Epithelial cell of proximal tubule (primary cell): ENCODE measurements at places on chromosomes 1 and 21. TPM values are rescaled to one million over a fixed set of nuclear protein-coding genes. Genes with fewer than 3 reads are reported as not detected.

Gene SIM2
- 22.3 and 23.2 TPM in 2 replicates for total RNA-seq

Gene SEC16B
- total RNA-seq = 0.17 and 0.29 TPM in 2 replicates

- no peak for DNase-seq
Observed at GRCh38 chr1:93976711-93977597, 67.7 kb upstream of the GCLM start.

DNA sequence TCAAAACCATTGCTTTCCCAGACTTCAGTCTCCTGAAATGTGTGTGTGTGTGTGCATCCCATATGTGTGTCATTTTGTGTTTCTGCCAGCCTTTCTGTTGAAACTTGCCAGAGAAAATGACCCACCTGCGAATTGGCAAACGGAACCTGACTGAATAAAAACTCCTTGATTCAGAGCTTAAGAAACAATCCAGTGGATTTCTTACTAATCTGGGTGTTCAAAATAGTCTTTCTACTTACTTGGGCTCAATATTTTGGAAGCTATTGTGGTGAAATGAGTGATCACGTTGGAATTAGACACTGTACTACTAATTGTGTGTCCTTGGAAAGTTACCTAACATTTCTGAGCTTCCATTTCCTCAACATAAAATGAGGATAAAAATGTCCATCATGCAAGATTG lies 138.9 kb upstream of the ERG start:
- DNase-seq = no peak

DNA sequence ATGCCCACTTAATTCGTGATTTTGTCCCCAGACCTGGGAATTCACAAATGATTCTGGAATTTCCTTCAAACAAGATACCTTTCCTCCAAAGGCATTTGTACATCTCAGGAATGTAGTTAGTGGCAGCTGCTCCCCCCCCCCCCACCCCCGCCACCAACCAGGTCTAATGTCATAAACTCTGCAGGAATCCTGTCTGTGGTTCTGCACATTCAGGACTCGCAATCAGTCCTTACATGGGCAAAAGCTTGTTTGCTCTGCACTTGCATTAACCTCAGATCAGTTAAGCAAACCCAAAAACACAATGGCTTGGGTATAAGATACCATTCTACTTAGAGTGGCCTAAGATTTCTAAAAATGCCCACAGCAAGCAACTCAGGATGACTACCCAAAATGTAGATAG lies 143.8 kb downstream of the TGFB2 start:
- no peak for DNase-seq

GRCh38 chr1:244092964-244093638 lies 42.0 kb downstream of the ZBTB18 start:
- DNase-seq = no peak

Gene OR6K3
- not detected in 2 replicates for total RNA-seq

- no peak for DNase-seq
Observed at GRCh38 chr1:16450863-16451481, 10.4 kb downstream of the NECAP2 start.

DNA sequence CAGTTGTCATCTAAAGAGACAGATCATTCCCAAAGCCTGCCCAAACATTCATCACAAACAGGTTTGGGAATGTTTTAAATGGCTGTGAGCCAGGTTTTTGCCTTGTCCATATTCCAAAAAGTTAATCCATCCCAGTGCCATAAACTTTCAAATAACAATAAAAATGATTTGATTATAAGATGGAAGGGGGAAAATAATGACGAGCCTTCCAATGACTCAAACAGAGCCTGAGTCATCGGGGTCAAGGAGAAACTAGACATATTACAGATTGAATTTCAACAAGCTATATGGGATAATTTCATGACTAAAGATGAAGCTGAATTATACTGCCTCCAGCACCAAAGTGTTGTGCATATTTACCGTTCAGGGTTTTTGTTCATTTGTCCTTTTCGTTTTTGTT lies 195.8 kb upstream of the PKN2 start:
- DNase-seq = no peak

DNA sequence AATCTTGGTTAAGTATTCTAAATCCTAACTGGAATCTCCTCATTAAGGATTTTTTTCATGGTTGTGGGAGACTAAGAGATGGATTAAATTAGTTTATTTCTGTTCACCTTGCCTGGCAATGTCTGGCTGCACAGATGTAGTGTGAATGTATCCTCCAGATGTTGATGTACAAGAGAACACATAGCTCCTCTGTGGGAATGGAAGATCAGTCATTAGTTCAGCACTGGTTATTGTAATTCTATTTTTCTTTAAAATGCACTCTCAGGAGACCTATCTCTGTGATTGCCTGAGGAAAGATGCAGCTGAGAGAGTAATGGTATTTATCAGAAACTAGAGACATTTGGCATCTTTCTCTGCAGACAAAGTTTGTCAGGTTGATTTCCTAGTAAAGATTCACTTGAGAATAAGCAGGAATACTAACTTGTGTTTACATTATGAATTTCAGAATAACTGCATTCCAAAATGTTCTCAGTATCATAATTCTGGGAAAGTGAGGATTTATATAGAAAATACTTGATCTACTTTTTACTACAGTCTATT lies 178.6 kb downstream of the GIPC2 start:
- no peak for DNase-seq

DNA sequence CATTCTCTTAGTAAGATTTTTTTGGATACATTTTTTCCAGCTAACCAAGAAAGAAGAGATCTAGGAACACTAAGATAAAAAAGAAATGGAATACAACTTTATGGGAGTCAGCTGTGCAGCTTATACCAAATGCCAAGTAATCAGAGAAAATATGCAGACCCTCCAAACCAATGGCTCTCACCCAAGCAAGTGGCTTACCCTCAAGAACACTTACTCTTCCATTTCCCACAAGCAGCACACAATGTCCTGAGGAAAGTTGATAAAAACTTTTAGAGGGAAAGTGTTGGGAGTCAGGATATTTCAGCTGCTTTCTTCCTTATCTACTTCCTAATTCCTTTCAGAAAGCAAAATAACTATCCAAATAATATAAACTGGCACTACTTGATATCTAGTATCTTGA lies 631.8 kb downstream of the RWDD3 start:
- DNase-seq = no peak

DNA sequence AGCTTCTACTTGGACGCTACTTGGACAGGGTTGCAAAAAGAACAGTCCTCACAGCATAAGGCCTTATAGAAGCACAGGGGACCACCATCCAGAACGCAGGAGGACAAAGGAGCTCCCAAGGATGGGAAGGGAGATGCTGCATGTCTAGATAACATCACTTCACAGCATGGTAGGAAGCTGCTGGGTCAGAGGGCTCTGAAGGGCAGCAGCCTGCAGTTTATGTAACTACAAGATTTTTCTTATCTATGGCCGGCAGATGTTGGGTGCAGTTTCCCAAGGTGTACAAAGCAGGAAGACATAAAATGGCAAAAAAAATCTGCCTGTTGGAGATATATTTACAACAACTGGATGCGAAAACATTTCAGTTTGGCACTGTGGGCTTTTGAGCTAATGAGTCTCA lies 45.3 kb upstream of the SLC5A9 start:
- no peak for DNase-seq

DNA sequence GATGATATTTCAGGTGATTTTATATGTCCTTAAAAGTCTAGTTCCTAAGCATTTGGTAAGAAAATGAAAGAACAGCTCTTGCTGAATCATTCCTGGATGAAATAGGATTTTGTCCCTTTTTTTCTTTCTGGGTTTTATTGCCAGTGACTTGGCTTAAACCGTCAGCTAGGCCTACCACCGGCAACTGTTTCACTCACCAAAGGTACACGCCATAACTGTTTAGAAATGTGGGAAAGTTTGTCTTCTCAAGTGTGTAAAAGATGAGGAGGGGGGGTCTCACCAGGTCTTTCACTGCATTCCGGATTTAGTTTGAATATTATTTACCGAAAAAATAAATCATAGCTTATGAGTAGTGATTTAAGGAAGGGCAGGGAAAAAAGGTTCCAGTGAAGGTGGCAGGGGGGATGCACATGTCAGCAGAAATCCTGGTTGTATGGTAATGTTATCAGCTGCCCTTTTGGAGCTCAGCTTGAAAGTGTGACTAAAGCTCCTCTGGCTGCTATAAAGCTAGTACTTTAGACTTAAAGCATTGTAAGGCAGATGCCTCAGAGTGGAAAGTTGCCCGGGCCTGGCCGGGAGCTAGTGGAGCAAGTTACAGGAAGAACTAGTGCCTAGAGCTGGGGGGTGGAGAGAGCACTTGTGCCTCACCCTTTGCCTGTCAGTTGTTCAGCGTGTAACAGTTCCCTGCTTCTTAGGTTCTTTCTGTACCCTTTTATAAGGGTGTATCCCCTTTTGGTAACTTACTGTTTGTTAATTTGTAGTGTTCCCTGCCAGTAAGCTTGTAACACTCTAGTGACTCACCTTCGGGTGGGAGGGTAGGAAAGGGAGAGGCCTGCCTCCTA lies 3.1 kb downstream of the ATP1A1 start:
- DNase-seq = peak; percentile 79

- no peak for DNase-seq
Observed at GRCh38 chr1:87904651-87905050, 576.0 kb downstream of the LMO4 start.

Gene S100A14
- 11.2 and 43.8 TPM in 2 replicates for total RNA-seq

Gene SUSD4
- total RNA-seq = 0.07 and 0.12 TPM in 2 replicates

- no peak for DNase-seq
Observed at GRCh38 chr1:213474054-213474453, 423.0 kb downstream of the RPS6KC1 start.

- DNase-seq = no peak
Observed at GRCh38 chr1:26019641-26020315, 1.8 kb upstream of the EXTL1 start.

Gene PGBD5
- total RNA-seq = 12.9 and 18.0 TPM in 2 replicates

GRCh38 chr1:75542818-75543570 lies 67.9 kb downstream of the SLC44A5 start:
- DNase-seq = peak; percentile 71

Gene CBR3
- 12.8 and 17.7 TPM in 2 replicates for total RNA-seq

Gene CELSR2
- total RNA-seq = 8.2 and 14.2 TPM in 2 replicates

DNA sequence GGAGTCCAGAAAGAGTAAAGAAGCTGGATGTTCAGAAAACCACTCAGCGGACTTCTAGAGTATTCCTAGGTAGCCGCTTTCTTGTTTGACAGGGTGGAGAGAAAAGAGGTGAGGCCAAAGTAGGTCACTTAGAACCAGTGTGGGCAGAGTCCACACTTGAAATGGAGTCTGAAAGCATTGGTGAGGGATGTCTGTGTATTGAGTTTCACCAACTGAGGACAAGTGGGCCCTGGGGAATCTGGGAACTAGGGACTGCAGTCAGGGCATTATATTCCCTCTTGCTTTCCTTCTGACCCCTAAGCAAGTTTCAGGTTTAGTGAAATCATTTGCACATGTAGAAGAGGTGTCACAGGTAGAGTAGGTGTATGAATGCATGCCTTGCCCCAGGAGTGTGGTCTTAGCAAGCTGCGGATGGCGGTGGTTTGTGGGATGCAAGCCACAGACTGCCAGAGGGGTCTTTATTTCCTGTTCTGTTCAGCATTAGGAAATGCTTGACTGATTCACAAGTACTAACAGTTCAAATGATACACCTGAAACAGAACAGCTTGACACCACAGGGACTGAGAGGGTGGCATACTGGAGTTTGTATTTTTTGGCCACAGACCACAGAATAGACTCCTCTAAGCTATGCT lies 1.1 kb upstream of the GNG12 start:
- no peak for DNase-seq

GRCh38 chr1:234862944-234863515 lies 253.1 kb upstream of the IRF2BP2 start:
- peak; percentile 81 for DNase-seq

Gene BEND5
- total RNA-seq = 1.3 and 1.9 TPM in 2 replicates

- DNase-seq = no peak
Observed at GRCh38 chr1:189821833-189822232, 655.8 kb downstream of the BRINP3 start.

Gene SMYD3
- 18.3 and 23.8 TPM in 2 replicates for total RNA-seq

DNA sequence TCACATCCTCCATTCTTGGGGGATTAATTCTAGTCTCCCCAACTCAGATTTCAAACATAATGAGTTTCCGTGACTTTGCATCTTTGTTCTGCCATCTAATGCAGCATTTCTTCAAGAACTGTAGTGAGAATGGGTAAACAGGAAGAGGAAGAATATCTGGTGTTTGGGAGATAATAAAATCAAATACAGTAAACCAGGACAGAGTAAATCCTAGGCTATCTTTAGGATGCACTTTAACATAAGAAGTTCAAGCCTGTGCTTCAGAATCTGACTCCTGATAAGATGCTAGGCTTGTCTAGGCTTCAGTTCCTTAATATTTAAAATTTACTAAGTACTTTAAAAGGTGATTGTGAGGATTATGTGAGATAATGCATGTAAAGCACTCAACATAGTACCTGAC lies 27.9 kb downstream of the PATJ start:
- DNase-seq = no peak

DNA sequence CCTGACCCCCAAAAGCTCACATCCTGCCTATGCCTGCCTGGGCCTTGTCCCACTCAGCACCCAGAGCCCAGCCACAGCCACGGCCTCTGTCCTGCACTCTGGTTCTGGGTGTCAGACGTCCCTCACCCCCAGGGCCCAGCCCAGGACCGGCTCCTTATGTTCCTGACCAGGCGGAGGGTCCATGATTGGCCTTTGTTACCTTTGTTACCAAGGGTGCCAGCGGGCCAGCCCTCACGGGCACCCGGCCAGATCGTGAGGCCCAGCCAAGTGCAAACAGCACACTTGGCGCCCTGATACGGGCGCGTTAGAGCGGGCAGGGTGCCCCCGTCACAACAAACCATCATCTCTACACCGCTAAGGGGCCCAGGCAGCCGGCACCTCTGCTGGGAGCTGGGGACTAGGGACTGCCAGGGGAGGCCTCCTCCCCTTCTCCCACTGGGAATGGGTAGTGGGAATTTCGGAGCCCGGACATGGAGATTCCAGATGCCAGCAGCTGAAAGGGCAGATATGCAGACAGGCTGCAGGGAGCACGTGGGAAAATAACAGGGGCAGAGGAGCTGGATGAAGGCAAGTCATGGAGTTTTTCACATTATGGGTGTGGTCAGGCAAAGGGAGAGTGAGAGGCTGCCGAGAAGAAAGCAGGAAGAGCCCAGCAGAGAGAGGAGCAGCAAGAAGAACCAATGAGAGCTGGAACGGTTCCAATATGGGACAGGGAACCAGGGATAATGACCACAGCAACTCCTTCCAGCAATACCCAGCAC lies 22.1 kb downstream of the HSPG2 start:
- DNase-seq = no peak

GRCh38 chr1:94755675-94756074 lies 64.5 kb upstream of the SLC44A3 start:
- no peak for DNase-seq
